ENCODE measurements at places on chromosomes 2 and 18. TPM values are rescaled to one million over a fixed set of nuclear protein-coding genes. Genes with fewer than 3 reads are reported as not detected.

- DNase-seq, result peak; percentile 46
These were observed 533.5 kb downstream of the TNS1 start for GRCh38 chr2:217469203-217469810.

- DNase-seq, result peak; percentile 39
These were observed 27.1 kb upstream of the CWC22 start for GRCh38 chr2:180033993-180034894.

- DNase-seq, result no peak
These were observed 23.9 kb upstream of the SPATA3 start for GRCh38 chr2:230972046-230972445.

DNA sequence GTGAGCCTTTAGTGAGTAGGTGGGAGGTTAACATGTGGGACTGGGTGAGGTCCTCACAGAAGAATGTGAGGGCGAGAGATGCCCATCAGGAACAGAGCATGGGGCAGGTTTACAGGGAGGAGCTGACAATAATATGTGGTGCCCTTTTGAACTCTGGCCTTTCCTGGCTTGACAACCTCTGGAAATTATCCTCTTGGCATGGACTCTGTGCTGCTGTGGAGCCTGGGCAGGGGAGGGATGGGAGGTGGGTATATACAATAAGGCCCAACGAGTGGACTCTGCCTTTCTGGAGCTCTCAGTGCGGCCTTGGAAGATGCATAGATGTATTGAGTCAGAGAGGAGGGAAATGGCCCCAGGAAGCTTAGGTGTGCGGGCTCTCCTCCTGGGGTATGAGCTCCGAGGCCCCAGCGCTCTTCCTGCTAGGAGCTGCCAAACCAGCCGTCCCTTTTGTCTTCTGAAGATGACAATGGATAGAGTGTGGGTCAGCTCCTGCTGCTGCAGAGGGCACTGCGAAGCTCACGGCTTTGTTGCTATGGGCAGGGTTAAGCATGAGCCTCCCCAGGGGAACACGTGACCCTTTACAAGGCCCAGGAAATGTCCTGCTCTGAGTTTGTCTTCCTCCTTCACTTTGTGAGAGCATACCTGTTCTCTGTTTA is 8.7 kb upstream of the PSD4 start:
- DNase-seq, result no peak

- no peak for DNase-seq
These were observed 260.0 kb downstream of the FSIP2 start for GRCh38 chr2:185998562-185999070.

DNA sequence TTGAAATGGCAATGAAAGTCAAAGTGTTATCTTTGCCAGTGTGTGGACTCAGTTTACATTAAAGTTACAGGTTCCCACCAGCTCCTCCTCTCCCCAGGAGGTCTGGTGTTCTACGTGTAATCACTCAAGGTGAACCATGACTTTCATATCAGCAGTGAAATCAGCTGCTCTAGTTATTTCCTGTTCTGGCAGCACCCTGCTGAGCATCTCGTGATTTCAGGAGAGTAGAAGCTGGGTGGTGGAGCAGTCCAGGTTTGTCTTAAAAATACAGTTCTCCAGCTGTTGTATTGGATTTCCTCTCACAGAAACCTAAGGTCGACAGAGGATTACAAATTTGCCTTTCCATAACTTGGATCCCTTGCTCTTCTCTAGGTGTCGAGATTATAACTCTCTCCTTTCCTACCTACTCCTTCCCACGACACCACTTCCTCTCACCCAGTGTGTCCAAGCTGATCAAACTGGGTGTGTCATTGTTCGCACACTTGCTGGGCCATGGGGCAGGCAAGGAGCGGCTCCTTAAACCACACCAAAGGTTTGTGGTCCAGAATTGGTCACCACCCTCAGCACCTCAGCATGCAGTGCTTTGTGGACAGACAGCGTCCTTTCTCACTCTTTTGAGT is 13.0 kb upstream of the ARHGAP25 start:
- DNase-seq, result no peak

DNA sequence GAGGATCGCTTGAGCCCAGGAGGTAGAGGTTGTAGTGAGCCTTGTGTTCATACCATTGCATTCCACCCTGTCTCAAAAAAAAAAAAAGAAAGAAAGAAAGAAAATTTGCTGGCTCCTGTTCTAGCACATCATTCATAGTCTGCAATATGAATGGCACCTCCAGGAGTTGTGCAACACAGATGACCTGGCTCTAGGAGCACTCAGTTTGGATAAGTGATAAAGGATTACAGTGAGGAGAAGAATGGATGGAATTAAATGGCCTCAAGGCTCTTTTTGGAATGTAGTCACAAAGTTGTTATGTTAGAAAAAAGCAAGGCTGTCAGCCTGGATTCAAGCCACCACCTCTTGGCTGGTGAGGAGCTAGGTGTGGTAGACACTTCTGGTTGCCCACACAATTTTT is 21.5 kb upstream of the SPRED2 start:
- peak; percentile 62 for DNase-seq

DNA sequence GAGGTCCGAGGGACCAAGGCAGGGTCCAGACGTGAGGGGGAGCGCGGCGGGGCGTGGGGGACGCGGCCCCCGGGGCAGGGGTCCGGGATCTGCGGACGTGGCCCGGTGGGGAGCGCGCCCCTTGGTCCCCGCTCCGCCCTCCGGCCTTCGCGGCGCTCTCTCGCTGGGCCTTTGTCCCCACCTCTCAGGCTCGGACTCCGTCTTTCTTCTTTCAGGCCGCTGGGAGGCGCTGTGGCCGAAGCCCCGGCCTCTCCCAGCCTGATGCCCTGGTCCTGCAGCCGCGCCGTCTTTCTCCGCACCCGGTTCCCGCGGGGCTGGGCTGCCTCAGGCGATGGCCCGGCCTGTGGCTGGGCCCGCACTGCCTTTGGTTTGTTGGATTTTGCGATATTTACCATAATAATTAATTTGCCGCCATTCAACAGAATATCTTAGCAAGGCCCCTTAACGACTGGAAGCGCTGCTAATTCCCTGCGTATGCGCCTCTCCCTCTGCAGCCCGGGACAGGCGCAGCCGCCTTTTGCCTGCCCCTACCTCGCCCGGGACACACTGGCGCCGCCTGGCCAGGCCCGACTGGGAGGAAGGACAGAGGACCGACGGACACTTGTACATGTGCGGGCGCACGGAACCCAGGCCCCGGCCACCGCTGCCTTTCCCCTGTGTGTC is 10.8 kb downstream of the SIX3 start:
- peak; percentile 57 for DNase-seq

DNA sequence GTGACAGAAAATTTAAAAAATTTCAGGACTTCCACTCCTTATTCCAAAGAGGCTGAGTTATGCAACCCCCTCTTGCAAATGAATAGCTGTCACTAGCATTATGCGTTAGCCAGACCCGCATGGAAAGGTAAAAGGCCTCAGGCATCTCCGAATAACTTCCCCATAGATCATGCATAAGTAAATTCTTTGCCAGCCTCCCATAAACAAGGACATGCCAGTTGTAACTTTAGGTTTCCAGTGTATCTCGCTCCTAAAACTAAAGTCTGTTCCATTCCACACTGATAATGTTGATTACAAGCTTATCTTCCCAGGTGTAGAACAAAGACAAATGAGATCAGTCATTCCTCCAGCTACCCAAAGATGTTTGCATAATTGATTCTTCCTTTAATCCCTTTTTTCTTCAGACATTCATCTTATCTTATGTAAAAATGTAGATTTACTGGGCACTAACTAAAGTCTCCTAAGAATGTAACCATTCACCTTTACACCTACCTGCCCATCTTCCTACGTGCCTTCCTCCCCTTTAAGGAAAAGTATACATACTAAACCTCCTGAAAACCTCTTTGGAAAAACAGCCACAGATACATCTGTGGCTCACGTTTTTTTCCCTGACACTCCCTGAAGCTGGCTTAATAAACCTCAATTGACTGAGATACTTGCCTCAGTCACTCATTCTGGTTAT is 13.6 kb upstream of the NFU1 start:
- DNase-seq, result no peak

DNA sequence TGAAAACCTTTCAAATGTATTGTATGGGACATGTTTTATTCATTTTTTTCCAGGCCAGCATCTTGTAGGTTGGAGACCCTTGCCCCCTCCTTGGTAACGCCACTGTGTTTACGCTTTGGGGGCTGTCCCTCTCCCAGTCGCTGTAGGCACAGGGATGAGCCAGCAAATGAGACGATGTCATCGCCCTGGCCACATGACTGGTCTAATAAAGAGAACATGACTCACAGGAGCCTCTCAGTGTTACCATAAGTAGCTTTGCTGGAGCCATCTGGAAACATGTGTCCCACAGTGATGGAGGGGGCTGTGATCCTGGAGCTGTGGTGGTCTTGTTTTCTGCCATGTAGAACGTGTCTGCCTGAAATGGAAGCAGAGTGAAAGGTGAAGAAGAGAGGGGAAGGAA is 78.9 kb downstream of the CD8B2 start:
- no peak for DNase-seq

GRCh38 chr2:152638056-152638455 is 79.2 kb downstream of the PRPF40A start:
- no peak for DNase-seq

DNA sequence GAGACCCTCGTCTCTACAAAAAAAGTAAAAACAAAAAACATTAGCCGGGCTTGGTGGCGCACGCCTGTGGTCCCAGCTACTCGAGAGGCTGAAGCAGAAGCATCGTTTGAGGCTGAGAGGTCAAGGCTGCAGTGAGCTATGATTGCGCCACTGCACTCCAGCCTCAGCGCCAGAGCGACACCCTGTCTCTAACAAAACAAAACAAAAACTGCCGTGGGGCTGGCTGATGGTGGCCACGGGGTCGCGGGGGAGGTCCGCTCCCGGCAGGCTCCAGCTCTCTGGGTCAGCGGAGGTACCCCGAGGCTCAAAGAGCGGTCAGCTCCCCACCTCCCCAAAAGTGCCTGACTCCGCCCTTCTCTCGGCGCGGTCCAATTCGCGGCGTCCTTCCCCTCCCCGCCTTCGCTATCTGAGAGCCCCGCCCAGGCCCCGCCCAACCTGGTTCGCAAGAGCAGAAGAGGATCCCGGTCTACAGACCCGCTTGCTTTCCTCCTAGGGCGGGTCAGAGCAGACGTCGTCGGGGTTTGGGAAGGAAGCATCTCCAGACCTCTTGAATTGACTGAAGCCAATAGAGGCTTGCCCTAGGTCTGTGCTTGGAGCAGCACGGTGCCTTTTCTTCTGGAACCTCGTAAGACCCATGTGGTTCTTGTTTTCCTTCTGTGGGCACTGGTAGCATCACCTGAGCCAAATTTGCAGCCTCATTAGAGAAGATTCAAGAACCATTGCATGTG is 7.8 kb downstream of the RAX start:
- no peak for DNase-seq

- no peak for DNase-seq
These were observed 127.6 kb downstream of the PIK3C3 start for GRCh38 chr18:42082415-42083234.

DNA sequence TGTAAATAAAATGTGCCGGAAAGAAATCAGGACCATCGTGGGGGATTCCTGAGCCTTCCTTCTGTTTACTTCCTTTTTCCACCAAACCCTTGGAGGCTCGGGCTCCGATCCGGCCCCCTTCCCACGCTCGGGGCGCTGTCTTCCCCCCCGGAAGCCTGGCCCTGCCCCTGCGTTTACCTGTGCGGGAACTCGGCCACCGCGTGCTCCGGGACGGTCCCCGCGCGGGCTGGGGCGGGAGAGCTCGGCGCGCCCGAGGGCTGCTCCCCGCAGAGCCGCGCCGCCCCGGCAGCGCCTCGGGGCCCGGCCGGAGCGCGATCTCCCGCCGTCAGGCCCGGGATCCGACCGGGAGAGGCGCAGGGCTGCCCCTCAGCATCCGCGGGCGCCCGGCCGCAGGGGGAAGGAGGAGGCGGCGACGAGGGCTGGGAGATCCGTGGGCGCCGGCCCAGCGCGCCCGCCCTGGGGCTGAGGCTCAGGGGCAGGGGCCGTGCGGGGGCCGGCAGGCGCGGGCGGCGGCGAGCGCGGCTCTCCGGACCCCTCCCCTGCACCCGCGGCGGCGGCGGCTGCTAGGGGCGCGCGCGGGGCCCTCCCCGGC is 435 bp downstream of the ADCY3 start:
- no peak for DNase-seq

DNA sequence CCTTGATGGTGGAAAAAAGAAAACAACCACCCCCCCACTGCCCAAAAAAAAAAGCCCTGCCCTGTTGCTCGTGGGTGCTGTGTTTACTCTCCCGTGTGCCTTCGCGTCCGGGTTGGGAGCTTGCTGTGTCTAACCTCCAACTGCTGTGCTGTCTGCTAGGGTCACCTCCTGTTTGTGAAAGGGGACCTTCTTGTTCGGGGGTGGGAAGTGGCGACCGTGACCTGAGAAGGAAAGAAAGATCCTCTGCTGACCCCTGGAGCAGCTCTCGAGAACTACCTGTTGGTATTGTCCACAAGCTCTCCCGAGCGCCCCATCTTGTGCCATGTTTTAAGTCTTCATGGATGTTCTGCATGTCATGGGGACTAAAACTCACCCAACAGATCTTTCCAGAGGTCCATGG is 28.0 kb downstream of the MAL start:
- no peak for DNase-seq

- peak; percentile 77 for DNase-seq
These were observed 65.2 kb downstream of the PLCL1 start for GRCh38 chr2:197869501-197870111.

DNA sequence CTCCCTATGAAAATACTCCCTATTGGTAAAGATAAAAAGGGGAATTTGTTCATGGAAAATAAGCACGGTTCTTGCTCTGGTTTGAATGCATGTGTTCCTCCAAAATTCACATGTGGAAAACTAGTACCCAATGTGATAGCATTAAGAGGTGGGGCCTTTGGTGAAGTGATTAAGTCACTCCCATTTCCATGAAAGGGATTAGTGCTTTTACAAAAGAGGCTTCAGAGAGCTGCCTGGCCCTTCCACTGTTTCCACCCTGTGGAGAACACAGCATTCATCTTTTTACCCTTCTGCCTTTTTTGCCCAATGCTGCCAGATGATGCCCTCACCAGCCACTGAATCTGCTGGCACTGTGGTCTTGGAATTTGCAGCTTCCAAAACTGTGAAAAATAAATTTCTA is 666.8 kb downstream of the ARHGAP15 start:
- DNase-seq, result no peak

DNA sequence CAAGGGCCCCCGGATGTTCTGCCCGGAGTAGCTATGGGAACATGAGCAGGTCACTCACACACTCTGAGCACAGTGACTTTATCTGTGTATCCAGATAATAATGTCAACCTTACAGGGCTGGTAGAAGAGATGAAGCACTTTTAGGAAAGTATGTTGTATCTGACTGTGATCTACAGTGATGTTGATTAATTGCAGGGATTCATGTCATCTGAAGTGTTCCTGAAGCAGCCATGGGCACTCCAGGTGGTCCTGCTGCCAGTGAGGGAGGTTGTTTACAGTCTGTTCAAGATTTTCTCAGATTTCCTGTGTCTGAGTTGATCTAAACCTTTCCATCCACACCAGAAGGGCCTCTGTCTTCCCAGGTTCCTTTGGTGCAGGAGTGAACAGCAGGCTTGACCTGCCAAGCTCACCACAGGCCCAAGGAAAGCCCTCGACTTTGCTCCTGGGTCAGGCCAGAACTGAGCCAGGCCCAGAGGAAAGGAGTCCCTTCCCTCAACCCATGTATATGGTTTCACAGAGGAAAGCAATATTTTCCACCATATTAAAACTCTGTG is 28.0 kb downstream of the KIAA2012 start:
- no peak for DNase-seq

GRCh38 chr2:112474844-112475486 is 7.0 kb upstream of the TTL start:
- DNase-seq, result peak; percentile 39

- no peak for DNase-seq
These were observed 115.7 kb downstream of the MSH2 start for GRCh38 chr2:47518497-47519146.

The LIMS4 gene
- 4.7 TPM for total RNA-seq

The UPP2 gene
- total RNA-seq, result not detected

The TMEFF2 gene
- 4.7 TPM for total RNA-seq

The RGPD8 gene
- 16.4 TPM for total RNA-seq

The FAM237A gene
- not detected for total RNA-seq

The CEBPZ gene
- total RNA-seq, result 64.3 TPM

The GNAL gene
- 0.16 TPM for total RNA-seq

The SH3YL1 gene
- 123 TPM for total RNA-seq

The ALK gene
- total RNA-seq, result 0.27 TPM
